A549 treated with GW870086 at 1 μM for 4 hours (cell line): ENCODE measurements at places on chromosomes 11 and 22. TPM values are rescaled to one million over a fixed set of nuclear protein-coding genes. Genes with fewer than 3 reads are reported as not detected.

Gene RFPL3
- total RNA-seq, result not detected in 5 replicates

Gene OR51E2
- total RNA-seq, result not detected in 5 replicates

Gene SYT8
- 0.21 to 1.00 TPM (median 0.36 TPM) in 5 replicates for total RNA-seq

Gene DSCAML1
- total RNA-seq, result 0.18 to 0.41 TPM (median 0.19 TPM) in 5 replicates

Gene PDGFD
- 6.8 to 8.6 TPM (median 7.7 TPM) in 5 replicates for total RNA-seq

Gene TCIRG1
- total RNA-seq, result 93.6 to 159 TPM (median 142 TPM) in 5 replicates

Gene MAPK8IP1
- 4.3 to 7.1 TPM (median 6.0 TPM) in 5 replicates for total RNA-seq

Gene GPHA2
- total RNA-seq, result not detected in 5 replicates

Gene ZP1
- total RNA-seq, result 0.13 to 0.32 TPM (median 0.29 TPM) in 3 of 5 replicates, not detected in the others

Gene SLC7A4
- total RNA-seq, result not detected in 5 replicates

Gene MYEOV
- total RNA-seq, result 105 to 115 TPM (median 113 TPM) in 5 replicates

Gene KLHL35
- total RNA-seq, result 0.71 to 1.5 TPM (median 1.0 TPM) in 5 replicates
